ENCODE measurements at places on chromosomes 5 and 9.
A peak's percentile ranks its signal among the peaks of the same experiment; 100 is the strongest.

GRCh38 chr5:115389799-115390382, 93.4 kb upstream of the CCDC112 start:
- H3K36me3 ChIP-seq: no peaks in the 10 kb centered on the region
- H3K4me3 ChIP-seq: no peak overlapping the region
- no peaks in the 10 kb centered on the region for H3K27me3 ChIP-seq
- peak; percentile 29 for DNase-seq
- 0 out of 2 replicates have a peak, but pooled peaks cover 1% of the 10 kb centered on the region for H3K4me1 ChIP-seq

GRCh38 chr9:131590907-131591844, 45.9 kb downstream of the PRRT1B start:
- peak; percentile 45 for DNase-seq
- no peaks in the 10 kb centered on the region for H3K4me1 ChIP-seq
- H3K4me3 ChIP-seq: no peak overlapping the region
- H3K27ac ChIP-seq: no peak overlapping the region
- peaks cover 9% of the 10 kb centered on the region for H3K36me3 ChIP-seq

GRCh38 chr5:3590161-3590966, 5.3 kb upstream of the IRX1 start:
- no peak overlapping the region for H3K4me3 ChIP-seq
- H3K4me1 ChIP-seq: peaks cover 13% of the 10 kb centered on the region
- H3K27me3 ChIP-seq: peaks cover 66% of the 10 kb centered on the region
- DNase-seq: no peak
- no peaks in the 10 kb centered on the region for H3K36me3 ChIP-seq
- H3K27ac ChIP-seq: no peak overlapping the region

DNA sequence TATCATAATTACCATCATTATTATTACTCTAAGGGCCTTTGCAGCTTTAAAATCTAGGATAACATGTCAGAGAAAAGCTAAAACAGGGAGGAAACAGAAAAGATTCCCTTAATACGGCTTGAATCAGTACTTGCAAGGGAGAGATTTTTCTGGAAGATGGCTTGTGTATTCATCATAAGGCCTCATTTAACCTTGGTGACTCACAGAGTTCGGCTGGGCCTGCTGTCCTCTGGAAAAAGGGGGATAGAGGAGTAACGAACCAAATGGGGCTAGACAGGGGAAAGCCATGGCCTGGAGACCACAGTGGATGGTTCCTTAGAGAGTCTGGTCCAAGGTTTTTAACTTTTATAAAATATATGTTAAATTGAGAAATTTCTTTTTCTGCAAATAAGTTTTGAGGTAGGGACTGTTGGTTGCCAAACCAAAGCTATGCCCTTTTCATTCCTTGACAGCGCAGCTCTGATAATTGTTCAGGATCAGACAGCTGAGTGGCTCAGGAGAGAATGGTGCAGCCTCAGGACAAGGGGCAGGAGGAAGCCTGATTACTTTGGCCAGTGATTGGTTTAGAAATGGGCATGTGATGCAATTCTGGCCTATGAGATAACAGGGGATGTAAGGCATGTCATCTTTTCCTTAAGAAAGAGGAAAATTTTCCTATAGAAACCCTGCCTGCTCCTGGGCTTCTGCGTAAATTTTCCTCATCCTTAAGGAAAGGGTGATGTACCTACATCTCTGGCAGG, 25.6 kb upstream of the GSN start:
- H3K36me3 ChIP-seq: no peaks in the 10 kb centered on the region
- no peaks in the 10 kb centered on the region for H3K27me3 ChIP-seq
- H3K4me1 ChIP-seq: no peaks in the 10 kb centered on the region

- H3K4me1 ChIP-seq: peaks cover 4% of the 10 kb centered on the region
- no peaks in the 10 kb centered on the region for H3K27me3 ChIP-seq
- no peak for DNase-seq
- H3K36me3 ChIP-seq: no peaks in the 10 kb centered on the region
- no peak overlapping the region for H3K4me3 ChIP-seq
Measured at GRCh38 chr5:56175488-56175887, 57.6 kb downstream of the ANKRD55 start.

DNA sequence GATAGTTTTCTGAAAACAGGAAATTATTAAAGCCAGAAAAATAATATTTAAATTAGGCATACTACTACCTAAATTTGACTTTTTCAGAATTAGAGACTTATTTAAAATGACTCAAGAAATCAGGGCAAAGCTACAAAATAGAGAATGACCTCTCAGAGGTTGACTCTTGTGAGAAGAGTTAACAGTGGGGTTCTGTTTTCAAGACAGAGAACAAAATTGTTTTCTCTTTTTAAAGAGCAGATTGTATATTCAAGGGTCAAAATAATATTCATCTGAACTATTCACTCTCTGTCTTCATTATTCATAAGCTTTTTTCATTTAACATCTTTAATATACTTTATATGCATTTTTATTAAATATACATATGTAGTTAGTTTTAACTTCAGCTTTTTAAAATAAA, 21.9 kb upstream of the AUH start:
- no peak for DNase-seq
- H3K4me3 ChIP-seq: no peak overlapping the region
- no peaks in the 10 kb centered on the region for H3K27me3 ChIP-seq
- H3K36me3 ChIP-seq: no peaks in the 10 kb centered on the region
- no peak overlapping the region for H3K27ac ChIP-seq

DNA sequence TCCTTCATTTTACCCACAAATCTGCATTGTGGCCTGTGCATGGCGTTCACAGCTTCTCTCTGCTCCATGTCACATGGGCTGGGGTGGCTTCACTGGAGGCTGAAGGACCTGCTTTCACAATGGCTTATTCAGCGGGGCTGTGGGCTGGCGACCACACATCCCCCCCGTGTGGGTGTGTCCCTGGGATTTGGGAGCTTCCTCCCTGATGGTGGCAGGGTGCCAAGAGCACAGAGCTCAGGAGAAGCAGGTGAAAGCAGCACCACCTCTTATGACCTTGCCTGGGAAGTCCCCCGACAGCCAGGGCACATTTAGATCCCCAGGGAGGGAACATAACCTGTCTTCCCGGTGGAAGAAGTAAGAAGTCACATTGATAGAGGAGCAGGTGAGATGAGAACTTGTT, 5.0 kb upstream of the MED10 start:
- no peak for DNase-seq
- no peak overlapping the region for H3K4me3 ChIP-seq
- H3K36me3 ChIP-seq: no peaks in the 10 kb centered on the region
- no peaks in the 10 kb centered on the region for H3K4me1 ChIP-seq

- 0 out of 2 replicates have a peak, but pooled peaks cover 3% of the 10 kb centered on the region for H3K4me1 ChIP-seq
- no peak overlapping the region for H3K27ac ChIP-seq
- no peak for DNase-seq
- no peaks in the 10 kb centered on the region for H3K27me3 ChIP-seq
- H3K36me3 ChIP-seq: peaks cover 5% of the 10 kb centered on the region
Measured at GRCh38 chr5:80149161-80149609, 106.7 kb downstream of the SERINC5 start.

Measured in iPS DF 6.9 (cell line).